Stimulated activated CD4-positive, alpha-beta T cell treated with anti-CD3 and anti-CD28 coated beads, Interleukin-12 subunit alpha, Interleukin-12 subunit beta, amount 100 ng/mL, for 4 hours (primary cell): ENCODE measurements at places on chromosomes 3 and 15.

DNA sequence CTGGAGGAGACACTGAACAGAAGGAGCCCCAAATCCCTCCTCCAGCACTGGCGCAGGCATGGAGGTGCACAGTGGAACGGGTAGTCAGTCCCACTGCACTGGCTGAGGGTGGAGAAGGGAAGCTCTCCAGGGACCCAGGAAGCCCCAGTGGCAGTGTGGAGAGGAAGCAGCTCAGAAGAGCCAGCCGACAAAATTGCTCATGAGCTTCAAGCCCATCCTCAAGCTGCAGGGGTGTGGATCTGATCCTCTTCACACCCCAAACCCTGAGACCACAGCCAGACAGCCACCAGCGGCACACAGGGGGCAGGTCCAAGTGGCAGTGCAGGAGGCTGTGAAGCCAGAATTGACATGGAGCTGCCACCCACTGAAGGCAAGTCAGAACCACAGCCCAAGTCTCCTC lies 32.1 kb downstream of the CYFIP1 start:
- no peak for DNase-seq

- no peak for DNase-seq
Measured at GRCh38 chr3:169552533-169552932, 111.0 kb downstream of the MECOM start.

- DNase-seq: no peak
Measured at GRCh38 chr15:87354661-87355410, 901.7 kb downstream of the NTRK3 start.

GRCh38 chr15:69032703-69033373 lies 18.3 kb downstream of the NOX5 start:
- no peak for DNase-seq

DNA sequence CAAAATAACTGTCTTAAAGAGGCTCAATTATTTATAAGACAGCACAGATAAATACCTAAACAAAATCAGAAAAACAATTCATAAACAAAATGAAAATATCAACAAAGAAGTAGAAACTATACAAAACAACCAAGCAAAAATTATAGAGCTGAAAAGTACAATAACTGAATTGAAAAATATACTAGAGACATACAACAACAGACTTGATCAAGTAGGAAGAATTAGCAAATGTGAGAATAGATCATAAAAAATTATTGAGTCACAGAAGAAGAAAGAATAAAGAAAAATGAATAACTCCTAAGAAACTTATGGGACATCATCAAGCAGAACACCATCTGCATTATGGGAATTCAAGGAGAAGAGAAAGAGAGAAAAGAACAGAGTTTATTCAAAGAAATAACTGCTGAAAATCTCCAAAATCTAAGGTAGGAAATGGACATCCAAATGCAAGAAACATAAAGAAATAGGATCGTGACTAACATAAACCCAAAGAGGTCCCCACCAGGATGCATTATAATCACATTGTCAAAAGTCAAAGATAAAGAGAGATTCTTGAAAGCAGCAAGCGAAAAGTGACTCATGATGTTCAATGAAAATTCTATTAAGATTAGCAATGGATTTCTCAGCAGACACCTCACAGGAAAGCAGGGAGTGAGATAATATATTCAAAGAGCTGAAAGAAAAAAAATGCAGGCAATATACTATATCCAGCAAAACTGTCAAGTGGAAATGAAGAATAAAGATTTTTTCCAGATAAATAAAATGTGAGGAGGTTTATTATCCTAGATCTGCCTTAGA lies 85.9 kb downstream of the DCLK3 start:
- DNase-seq: no peak

- DNase-seq: peak; percentile 56
Measured at GRCh38 chr3:27721717-27722564, at the start of gene EOMES. TSS of gene EOMES (minus strand) at chr3:27722323. CDS start at chr3:27722294, 29 bp downstream.
